ENCODE measurements at places on chromosomes 7 and 10.

DNA sequence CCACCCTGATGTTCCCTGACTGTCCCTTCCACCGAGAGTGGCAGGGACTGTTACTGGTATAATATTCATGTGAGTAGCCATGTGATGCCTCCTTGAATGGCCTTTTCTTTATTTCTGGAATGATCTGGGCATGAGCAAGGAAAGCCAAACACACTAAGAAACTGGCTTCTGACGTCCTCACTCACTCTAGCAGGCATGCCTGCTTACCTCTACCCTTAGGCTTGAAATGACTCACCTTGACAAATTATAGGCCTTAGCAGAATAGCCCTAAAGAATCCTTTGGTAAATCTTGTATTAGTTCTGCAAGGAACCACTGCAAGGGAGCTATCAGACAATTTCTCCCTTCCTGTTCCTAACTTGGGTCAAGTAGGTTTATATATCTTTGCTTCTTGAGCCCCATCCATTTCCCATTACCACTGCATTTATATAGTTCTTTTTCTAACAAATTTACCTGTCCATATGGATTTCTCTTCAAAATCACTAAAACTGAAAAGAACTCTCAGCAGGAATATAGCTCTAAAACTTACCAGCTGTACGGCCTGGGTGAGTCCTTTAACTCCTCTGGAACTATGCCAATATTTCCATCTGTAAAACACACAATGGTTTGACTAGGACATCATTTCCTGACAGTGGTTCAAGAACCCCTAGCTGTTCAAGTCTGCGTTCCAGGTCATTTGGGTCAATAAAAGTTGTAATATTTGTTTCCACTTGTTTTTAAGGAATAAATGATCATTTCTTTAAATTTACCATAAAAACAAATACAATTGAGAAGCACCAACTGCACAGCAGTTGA, 13.0 kb upstream of the NDUFA5 start:
- DNase-seq = no peak

GRCh38 chr7:113268757-113269156, 150.4 kb upstream of the SMIM30 start:
- no peak for DNase-seq

- peak; percentile 77 for DNase-seq
Measured at GRCh38 chr10:124688889-124689670, 55.1 kb downstream of the FAM53B start.

DNA sequence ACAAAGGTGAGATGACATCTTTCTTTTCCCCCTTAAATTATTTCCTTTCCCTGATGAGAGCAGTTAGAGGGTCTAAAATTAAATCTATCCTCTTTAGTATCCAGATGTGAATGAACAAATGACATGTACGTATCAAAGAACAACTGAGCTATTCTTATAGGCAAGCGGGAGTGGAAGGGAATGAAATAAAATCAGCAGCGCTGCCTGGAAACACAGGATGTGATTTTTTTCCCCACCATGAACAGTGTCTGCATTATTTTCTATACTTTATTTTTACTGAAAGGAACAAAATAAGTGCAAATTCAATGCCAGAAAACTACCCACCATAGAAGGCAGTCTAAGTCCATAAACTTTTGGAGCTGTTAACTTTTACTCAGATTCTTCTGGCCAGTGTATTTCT, 40.6 kb downstream of the SLC26A4 start:
- no peak for DNase-seq

DNA sequence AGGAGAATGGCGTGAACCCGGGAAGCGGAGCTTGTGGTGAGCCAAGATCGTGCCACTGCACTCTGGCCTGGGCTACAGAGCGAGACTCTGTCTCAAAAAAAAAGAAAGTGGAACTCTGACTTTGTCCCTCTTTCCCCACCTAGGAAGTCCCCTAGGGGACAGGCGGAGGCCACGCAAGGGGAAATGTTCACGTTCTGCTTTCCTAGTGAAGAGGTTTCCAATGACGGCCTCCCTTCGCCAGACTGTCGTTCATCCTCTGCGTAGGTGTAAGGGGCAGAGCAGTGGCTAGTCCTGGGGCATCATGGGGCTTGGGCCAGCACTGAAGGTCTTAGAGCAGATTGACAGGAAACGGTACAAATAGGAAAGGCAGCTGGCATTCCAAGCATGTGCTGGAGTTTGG, 30.6 kb downstream of the SUFU start:
- DNase-seq = no peak

DNA sequence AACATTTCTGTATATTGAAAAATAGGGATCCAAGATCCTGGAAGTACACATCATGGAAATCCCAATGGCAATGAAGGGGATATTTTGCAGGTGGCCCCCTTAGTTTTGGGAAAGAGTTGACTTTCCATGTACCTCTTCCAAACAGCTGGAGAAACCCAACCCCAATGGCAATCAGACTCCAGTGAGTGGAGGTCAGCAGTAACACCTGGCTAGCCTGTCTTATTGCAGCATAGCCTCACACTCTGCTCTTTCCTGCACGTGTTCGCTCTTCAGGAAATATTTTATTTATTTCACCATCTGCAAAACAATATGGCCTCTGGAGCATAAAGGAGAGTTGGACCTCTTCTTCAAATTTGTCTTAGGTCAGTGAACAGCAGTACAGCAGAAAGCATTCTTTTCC, 340.0 kb upstream of the NRP1 start:
- no peak for DNase-seq

- DNase-seq = no peak
Measured at GRCh38 chr10:49281461-49281860, 17.5 kb upstream of the C10orf71 start.

- DNase-seq = no peak
Measured at GRCh38 chr10:81876253-81877077, 1.5 kb downstream of the NRG3 start.

DNA sequence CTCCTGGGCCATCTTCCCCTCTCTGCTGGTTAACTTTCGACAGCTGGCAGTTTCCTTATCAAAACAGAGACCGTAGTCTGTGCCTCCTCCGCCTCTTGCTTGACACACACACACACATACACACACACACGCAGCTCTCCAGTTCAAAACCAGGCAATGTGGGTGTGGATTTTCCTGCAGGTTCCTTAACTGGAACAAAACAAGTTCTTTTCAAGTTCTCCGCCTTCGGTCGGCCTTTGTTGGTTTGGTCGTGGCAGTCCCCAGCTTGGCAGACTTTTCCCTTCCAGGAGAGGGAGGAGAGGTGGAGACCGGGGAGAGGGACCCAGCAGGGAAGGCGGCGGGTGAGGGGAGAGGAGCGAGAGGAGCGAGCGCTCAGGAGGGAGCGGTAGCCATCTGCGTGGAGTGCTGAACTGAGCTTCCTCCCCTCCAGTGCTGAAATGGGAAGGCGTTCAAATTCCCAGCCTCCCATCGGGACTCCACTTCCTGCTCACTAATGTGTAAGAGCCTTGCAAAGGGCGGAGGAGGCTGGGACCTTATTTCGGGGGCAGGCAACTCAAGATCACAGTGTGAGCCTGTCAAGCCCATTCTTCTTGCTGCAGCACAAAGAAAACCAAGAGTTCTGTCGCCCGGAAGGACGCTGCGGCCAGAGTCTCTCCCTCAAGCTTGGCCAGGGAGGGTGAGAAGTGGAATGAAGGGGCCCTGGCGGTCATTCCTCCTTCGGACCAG, 120.6 kb downstream of the PRPF18 start:
- no peak for DNase-seq

DNA sequence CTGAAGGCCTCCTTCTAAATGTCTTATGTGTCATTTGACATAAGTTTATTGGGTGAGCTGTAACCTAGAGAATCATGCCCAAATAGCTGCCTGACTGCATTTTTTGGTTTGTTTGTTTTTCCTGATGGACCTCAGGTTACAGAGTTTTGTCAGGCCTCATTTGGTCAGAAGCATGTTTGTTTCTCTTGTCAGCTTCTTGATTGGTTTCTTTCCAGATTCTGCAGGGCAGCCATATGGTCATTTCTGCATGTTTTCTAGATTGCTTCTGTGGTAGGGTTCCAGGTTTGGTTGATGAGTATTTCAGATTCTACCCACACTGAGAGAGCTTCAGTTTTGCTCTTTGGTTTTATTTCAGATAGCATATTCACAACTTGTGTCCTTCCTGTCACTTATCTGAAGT, 28.0 kb downstream of the GLCCI1 start:
- DNase-seq = no peak

DNA sequence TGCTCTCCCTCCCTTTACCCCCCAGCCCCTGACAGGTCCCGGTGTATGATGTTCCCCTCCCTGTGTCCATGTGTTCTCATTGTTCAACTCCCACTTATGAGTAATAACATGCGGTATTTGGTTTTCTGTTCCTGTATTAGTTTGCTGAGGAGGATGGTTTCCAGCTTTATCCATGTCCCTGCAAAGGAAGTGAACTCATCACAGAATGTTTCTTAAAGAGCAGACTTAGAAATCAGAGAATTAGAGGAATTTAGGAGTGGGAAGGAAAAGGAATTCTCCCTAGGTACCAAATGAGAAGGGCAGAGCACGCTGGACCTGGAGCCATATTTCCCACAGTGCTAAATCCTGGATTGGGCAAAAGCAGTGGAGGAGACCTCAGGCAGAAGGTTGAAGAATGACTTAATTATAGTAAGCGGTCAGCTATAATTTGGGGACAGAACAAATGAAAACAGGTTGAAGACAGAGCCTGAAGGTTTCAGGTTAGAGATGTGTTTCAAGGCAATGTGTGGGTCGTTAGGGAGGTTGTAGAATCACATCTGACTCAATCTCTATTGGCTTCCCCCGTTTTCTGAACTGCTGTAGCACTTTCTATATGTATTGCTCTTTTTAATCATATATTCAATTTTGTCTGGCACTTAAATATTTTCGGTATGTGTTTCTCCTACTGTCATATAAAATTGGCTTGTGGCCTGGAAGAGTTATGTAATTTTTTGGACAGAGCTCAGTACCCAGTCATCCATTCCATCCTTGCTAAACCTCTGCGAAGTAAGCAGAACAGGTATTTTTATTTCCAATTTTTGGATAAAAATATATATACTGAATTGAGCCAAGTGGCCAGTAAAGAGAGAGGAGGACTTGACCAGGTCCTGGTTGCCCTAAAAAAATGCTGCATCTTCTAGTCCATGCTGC, 210.5 kb upstream of the KLF6 start:
- DNase-seq = no peak

GRCh38 chr7:101823096-101823495, 5.7 kb downstream of the CUX1 start:
- DNase-seq = no peak

GRCh38 chr10:74307061-74307651, 156.1 kb downstream of the ADK start:
- DNase-seq = no peak

- DNase-seq = no peak
Measured at GRCh38 chr7:137421366-137421765, 77.8 kb upstream of the PTN start.

GRCh38 chr7:151286148-151286547, 37.7 kb upstream of the SMARCD3 start:
- no peak for DNase-seq

DNA sequence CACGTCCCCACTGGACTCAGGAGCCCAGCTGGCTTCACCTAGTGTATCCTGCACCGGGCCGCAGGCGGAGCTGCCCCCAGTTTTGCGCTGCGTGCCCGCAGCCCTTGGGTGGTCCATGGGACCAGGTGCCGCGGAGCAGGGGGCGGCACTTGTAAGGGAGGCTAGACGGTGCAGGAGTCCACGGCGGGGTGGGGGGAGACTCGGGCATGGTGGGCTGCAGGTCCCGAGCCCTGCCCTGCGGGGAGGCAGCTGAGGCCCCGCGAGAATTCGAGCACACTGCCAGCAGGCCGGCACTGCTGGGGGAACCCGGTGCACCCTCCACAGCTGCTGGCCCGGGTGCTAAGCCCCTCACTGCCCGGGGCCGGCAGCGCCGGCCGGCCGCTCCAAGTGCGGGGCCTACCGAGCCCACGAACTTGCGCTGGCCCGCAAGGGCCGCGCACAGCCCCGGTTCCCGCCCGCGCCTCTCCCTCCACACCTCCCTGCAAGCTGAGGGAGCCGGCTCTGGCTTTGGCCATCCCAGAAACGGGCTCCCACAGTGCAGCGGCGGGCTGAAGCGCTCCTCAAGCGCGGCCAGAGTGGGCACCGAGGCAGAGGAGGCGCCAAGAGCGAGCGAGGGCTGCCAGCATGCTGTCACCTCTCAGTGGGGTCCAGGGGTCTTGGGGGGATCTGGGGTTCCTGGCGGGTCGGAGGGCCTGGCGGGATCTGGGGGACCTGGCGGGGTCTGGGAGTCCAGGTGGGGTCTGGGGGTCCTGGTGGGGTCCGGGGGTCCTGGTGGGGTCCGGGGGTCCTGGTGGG, 81.4 kb downstream of the VIPR2 start:
- no peak for DNase-seq

DNA sequence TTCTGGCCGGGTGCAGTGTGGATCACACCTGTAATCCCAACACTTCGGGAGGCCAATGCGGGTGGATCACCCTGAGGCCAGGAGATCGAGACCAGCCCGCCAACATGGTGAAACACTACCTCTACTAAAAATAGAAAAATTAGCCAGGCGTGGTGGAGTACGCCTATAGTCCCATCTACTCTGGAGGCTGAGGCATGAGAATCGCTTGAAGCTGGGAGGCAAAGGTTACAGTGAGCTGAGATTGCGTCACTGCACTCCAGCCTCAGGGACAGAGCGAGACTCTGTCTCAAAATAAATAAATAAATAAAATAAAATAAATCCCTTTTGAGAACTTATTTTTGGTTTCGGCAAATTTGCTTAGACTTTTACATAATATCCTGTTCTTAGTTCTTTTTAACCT, 31.3 kb upstream of the ATP6V0A4 start:
- DNase-seq = no peak

- no peak for DNase-seq
Measured at GRCh38 chr10:3106928-3107425, 39.6 kb downstream of the PFKP start.

DNA sequence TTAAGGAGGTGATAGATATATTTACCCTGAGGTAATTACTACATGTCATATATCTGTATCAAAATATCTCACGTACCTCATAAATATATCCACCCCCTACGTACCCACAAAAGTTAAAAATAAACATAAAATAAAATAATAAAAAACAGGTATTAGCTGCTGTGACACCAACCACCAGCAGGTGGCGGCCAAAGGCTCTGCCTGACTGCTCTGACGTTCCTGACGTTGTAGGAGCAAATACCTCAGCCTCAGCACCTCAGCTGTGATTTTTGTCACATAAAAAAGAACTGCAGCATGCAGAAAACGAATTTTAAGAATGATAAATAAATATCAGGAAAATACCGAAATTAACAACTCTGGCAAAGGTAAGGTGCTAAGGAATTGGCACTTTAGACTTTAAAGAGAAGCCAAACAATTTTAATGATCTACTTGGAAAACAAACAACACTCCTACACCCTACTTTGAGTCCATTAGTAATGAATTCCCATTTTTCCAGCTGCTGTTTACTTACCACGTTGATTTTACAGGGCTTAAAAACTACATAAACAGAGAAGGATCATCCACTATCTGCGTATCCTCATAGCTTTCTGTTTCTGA, 125.4 kb upstream of the TARP start:
- DNase-seq = peak; percentile 58

DNA sequence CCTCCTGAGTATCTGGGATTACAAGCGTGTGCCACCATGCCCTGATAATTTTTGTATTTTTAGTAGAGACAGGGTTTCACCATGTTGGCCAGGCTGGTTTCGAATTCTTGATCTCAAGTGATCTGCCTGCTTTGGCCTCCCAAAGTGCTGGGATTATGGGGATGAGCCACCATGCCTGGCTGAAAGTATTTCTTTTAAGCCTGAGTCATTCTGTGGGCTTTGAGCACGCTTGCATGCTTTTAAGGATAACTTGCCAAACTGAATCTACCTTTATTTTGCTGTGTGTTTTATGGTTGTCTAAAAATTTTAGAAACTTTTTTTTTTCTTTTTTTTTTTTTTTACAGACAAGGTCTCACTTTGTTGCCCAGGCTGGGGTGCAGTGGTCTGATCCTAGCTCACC, 33.2 kb downstream of the CNNM2 start:
- no peak for DNase-seq

GRCh38 chr7:115013886-115014285, 92.0 kb downstream of the MDFIC start:
- DNase-seq = no peak

Measured in activated naive CD4-positive, alpha-beta T cell treated with Interleukin-2 at 50 U/mL for 16 hours (primary cell).